Effector memory CD4-positive, alpha-beta T cell (primary cell): ENCODE measurements at places on chromosomes 13 and 19.

GRCh38 chr19:799076-799881, 2.0 kb downstream of the PTBP1 start:
- H3K4me3 ChIP-seq, result peak overlapping the region; percentile 92
- no peaks in the 10 kb centered on the region for H3K27me3 ChIP-seq
- peaks cover 22% of the 10 kb centered on the region for H3K36me3 ChIP-seq
- DNase-seq, result no peak
- H3K27ac ChIP-seq, result peak overlapping the region; percentile 70

DNA sequence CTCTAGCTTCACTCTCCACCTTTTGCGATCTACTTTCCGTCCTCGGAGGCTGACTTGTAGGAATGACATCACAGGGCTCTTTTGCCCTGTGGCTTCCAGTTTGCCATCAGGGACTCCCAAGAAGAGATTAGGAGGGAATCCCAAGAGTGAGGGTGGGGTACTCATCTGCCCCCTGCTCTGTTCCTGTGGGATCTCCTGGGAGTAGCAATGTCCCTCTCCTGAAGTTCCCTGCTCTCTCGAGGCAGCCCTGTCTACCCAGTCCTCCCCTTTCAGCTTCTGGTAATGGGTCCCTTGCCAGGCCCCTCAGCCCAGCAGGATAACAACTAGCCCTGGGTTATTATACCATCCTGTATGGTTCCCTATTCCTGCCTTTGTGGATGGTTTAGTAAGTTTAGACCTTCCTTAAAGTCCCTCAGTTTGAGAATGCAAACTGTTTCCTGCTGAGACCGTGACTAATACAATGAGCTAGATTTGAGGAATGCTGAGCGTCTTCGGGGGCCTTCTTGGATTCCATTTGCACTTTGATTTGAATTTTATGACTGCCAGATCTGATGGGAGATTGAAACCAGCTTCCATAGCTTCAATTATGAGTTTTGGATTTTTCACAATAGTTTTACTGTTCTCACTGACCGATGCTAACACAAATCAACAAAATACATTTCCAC, 73.7 kb upstream of the IPO5 start:
- H3K4me1 ChIP-seq, result no peaks in the 10 kb centered on the region
- no peak for DNase-seq
- H3K4me3 ChIP-seq, result no peak overlapping the region
- H3K27me3 ChIP-seq, result no peaks in the 10 kb centered on the region

DNA sequence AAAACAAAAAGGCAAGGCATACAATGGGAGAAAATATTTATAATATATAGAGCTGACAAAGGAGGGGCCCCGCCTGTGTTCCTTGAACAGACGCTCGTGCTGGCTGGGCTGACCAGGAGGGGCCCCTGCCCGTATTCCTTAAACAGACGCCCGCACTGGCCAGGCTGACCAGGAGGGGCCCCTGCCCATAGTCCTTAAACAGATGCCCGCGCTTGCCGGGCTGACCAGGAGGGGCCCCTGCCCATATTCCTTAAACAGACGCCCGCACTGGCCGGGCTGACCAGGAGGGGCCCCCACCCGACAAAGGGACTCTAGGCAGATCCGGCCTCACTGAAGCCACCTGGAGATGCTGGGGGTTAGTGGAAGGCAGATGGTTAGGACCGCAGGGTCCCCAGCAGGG, 9.3 kb downstream of the ADPRHL1 start:
- H3K27ac ChIP-seq, result no peak overlapping the region
- no peaks in the 10 kb centered on the region for H3K36me3 ChIP-seq
- DNase-seq, result no peak
- H3K4me1 ChIP-seq, result no peaks in the 10 kb centered on the region
- H3K4me3 ChIP-seq, result no peak overlapping the region

DNA sequence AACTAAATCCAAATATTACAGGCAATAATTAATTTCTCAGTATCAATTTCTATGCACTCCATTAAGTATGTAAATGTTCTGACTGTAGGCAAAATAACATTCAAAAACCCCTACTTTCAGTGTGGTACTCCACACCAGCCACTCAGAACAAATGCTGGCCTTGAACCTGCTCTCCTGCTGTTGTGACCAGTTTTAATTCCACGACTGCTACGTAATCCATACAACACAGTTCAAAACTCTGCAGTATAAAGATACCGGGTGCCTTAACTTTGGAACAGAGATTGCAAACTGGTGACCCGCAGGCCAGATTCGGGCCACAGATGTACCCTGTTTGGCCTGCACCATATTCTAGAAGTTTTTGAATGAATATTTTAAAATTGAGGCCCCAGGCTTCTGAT, 30.4 kb downstream of the COL4A1 start:
- no peaks in the 10 kb centered on the region for H3K4me1 ChIP-seq
- no peaks in the 10 kb centered on the region for H3K36me3 ChIP-seq
- H3K27ac ChIP-seq, result no peak overlapping the region
- no peak for DNase-seq
- no peaks in the 10 kb centered on the region for H3K27me3 ChIP-seq

GRCh38 chr19:8336072-8336569, 6.9 kb downstream of the KANK3 start:
- no peak overlapping the region for H3K4me3 ChIP-seq
- no peaks in the 10 kb centered on the region for H3K4me1 ChIP-seq

- H3K4me1 ChIP-seq, result no peaks in the 10 kb centered on the region
- no peak overlapping the region for H3K27ac ChIP-seq
- H3K36me3 ChIP-seq, result no peaks in the 10 kb centered on the region
- DNase-seq, result no peak
- no peaks in the 10 kb centered on the region for H3K27me3 ChIP-seq
- no peak overlapping the region for H3K4me3 ChIP-seq
These were observed 215.3 kb downstream of the ZIC5 start for GRCh38 chr13:99756281-99756680.

GRCh38 chr13:105329359-105329758, 1206.1 kb downstream of the EFNB2 start:
- H3K27me3 ChIP-seq, result no peaks in the 10 kb centered on the region
- no peak overlapping the region for H3K4me3 ChIP-seq
- no peaks in the 10 kb centered on the region for H3K36me3 ChIP-seq
- no peak overlapping the region for H3K27ac ChIP-seq

- DNase-seq, result no peak
- H3K36me3 ChIP-seq, result peaks cover 6% of the 10 kb centered on the region
- H3K27me3 ChIP-seq, result no peaks in the 10 kb centered on the region
- H3K4me1 ChIP-seq, result peaks cover 28% of the 10 kb centered on the region
These were observed 1.9 kb downstream of the GTPBP3 start for GRCh38 chr19:17339088-17339741.

DNA sequence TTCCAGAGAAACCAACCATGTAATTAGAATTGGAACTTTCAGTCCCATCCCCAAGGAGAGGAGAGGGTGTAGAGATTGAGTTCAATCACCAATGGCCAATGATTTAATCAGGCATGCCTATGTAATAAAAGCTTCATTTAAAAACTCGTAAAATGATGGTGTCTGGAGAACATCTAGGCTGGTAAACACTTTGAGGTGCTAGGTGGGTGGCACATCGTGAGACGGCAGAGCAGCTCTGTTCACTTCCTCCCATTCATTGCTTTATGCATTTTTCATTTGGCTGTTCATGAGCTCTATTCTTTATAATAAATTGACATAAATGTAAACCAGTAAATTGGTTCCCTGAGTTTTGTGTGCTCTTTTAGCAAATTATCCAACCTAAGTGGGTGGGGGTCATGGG, 90.1 kb downstream of the ELF1 start:
- H3K4me1 ChIP-seq, result no peaks in the 10 kb centered on the region
- H3K4me3 ChIP-seq, result no peak overlapping the region
- no peak for DNase-seq
- peaks cover 30% of the 10 kb centered on the region for H3K36me3 ChIP-seq
- H3K27me3 ChIP-seq, result no peaks in the 10 kb centered on the region

DNA sequence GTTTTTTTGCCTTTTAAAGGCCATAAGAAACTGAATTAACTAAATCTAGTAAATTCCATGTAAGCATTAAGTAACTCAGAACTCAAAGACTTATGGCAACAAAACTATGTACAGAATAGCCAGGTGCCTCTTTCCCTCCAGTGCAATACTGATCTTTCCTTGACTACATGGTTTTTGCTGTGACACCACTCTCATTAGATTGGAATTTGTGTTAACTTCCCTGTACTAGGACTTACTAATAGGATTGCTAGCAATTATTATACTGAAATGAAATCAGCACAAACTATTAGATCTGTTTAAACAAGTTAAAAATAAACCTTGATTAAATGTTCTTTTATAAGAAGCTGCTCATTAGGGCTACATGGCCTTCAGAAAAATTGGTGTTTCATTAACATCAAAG, 96.3 kb downstream of the DACH1 start:
- no peak overlapping the region for H3K27ac ChIP-seq
- DNase-seq, result no peak
- H3K4me1 ChIP-seq, result no peaks in the 10 kb centered on the region
- H3K4me3 ChIP-seq, result no peak overlapping the region
- no peaks in the 10 kb centered on the region for H3K36me3 ChIP-seq

DNA sequence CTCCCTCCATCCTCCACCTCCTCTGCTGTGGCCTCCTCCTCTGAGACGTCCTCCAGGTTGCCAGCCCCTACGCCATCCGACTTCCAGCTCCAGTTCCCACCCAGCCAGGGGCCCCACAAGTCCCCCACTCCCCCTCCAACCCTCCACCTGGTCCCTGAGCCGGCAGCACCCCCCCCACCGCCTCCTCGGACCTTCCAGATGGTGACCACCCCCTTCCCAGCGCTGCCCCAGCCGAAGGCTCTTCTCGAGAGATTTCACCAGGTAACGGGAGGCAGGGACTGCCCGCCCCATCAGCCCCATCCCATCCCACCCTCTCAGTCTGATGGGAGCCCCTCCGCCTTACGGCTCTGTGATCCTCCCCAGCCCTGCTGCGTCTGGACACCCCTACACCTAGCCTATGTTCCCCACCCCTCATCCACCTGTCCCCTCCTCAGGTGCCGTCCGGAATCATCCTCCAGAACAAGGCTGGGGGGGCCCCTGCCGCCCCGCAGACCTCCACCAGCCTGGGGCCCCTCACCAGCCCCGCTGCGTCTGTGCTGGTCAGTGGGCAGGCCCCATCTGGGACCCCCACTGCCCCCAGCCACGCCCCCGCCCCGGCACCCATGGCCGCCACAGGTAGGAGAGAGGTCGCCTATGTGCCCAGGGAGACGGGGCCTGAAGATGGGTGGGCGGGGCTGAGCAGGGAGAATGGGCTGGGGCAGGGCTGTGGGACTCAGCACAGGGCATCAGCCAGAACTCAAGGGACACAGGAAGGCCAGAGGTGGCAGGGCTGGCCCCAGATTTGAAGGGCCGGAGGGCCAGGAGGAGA, 18.6 kb upstream of the EHD2 start:
- H3K27me3 ChIP-seq, result no peaks in the 10 kb centered on the region
- H3K4me1 ChIP-seq, result no peaks in the 10 kb centered on the region
- H3K36me3 ChIP-seq, result peaks cover 27% of the 10 kb centered on the region
- H3K4me3 ChIP-seq, result no peak overlapping the region

DNA sequence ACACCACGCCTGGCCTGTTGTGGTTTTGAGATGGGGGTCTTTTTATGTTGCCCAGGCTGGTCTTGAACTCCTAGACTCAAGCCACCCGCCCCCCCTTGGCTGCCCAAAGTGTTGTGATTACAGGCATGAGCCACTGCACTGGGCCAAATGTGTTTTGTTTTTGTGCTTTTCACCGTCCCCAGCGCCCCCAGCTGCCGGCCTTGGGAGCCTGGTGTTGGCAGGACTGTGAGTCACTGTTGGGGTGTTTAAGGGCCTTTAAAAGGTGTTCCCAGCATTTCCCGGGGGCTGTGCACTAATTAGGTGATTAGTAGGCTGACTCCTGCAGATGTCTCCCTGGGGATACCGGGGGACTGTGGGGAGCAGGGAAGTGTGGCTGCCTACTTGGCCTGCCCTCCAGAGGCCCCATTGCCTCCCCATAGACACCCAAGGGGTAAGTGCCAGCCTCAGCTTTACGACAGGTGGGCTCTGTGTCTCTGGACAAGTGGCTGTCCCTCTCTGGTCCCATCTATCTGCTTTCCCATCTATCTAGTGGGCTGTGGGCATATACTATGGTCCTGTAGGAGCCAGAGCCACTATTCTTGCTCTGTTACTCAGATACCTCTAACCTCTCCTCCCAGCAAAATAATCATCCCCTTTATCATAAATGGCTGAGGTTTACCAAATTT, 11.8 kb upstream of the TLE5 start:
- H3K27me3 ChIP-seq, result no peaks in the 10 kb centered on the region
- no peak overlapping the region for H3K27ac ChIP-seq
- no peaks in the 10 kb centered on the region for H3K4me1 ChIP-seq
- DNase-seq, result no peak
- H3K4me3 ChIP-seq, result no peak overlapping the region

DNA sequence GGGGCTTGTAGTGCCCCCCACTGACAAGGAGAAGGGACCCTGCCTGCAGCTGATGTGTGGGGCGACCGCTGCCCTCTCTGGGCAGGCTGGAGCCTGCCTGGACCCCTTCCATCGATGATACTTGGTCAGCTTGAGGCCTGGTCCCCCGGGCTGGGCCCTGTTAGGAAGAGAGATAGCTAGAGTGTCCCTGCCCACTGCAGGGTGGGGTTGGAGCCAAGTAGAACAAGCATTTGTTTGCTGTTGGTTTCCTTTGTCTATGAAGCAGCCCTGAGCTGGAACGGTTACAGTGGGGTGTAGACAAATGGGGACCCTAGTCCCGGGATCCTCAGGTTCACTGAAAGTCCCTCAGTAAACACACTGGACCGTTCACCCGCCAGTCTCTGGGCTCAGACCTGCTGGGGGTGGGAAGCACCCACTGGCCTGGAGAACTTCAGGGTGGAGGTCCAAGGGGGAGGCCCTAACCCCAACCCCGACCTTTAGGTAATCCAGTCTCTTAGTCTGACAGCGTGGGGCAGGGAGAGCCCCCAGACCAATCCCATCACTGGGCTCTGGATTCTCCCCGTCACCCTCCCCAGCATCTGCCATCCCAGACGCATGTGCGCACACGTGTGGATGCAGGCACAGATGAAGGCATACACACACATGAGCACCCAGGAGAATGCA, 204.8 kb upstream of the ZNF536 start:
- H3K4me1 ChIP-seq, result no peaks in the 10 kb centered on the region
- no peak for DNase-seq

DNA sequence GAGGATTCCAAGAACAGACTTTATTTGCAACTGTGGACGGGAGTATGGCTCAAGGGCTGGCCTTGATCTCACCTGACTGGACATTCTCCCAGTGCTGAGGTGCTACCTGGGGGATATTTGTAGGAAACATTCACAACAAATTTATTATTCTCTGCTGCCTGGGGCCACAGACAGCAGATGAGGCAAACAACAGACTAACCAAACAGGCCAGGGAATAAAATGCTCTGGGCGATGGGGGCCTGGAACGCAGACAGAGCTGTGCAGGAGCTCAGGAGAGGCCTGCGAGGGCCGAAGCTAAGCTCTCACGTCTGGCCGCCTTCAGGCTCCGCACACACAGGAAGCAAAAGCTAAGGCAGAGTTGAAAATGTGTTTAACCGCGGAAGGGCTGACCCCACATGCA, 7.8 kb downstream of the PLPP2 start:
- no peaks in the 10 kb centered on the region for H3K36me3 ChIP-seq
- no peaks in the 10 kb centered on the region for H3K4me1 ChIP-seq
- H3K27ac ChIP-seq, result no peak overlapping the region
- DNase-seq, result no peak
- peaks cover 4% of the 10 kb centered on the region for H3K27me3 ChIP-seq
- no peak overlapping the region for H3K4me3 ChIP-seq

GRCh38 chr19:51227326-51227725, 2.4 kb downstream of the CD33 start:
- no peak overlapping the region for H3K27ac ChIP-seq
- H3K36me3 ChIP-seq, result no peaks in the 10 kb centered on the region
- H3K27me3 ChIP-seq, result no peaks in the 10 kb centered on the region
- H3K4me3 ChIP-seq, result no peak overlapping the region
- DNase-seq, result no peak

GRCh38 chr13:24004142-24004899, 107.0 kb upstream of the C1QTNF9B start:
- no peak overlapping the region for H3K27ac ChIP-seq
- H3K4me3 ChIP-seq, result no peak overlapping the region
- no peak for DNase-seq
- no peaks in the 10 kb centered on the region for H3K27me3 ChIP-seq
- H3K4me1 ChIP-seq, result no peaks in the 10 kb centered on the region
